ENCODE measurements at places on chromosomes 16 and 17.
A peak's percentile ranks its signal among the peaks of the same experiment; 100 is the strongest.

DNA sequence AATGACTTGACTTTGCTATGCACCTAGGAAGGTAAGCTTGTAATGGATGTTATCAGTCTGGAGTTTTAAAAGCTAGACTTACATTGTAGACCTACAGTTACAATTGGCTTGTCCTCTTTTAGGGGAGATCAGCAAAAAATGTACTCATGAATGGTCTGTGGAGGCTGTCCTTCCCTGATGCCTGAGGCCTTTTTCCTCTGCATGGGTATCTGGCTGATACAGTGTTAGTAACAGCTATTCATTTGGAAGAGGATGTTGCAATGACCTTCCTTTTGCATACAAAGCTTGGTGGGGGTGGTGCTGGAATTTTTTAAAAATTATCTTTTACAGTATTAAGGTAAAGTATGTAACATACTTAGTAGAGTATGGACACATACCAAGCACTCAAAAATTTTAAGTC is 525.5 kb downstream of the KIF2B start:
- DNase-seq: no peak

DNA sequence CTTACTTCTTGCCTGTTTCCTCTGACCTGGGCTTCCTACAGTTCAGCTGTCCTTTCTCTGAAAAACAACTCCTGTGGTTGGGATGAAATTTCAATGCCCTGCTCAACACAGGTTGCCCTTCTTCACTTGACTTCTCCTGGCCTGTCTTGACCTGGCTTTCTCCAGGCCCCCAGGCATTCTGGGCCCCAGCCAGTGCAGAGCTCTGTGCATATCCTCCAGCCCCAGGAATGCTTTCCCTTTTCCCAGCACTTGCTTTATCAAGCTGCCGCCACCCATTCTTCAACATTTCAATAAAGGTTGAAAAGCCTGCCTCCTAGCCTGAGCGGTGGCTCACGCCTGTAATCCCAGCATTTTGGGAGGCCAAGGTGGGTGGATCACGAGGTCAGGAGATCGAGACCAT is 10.8 kb downstream of the ODAD4 start:
- DNase-seq: no peak

DNA sequence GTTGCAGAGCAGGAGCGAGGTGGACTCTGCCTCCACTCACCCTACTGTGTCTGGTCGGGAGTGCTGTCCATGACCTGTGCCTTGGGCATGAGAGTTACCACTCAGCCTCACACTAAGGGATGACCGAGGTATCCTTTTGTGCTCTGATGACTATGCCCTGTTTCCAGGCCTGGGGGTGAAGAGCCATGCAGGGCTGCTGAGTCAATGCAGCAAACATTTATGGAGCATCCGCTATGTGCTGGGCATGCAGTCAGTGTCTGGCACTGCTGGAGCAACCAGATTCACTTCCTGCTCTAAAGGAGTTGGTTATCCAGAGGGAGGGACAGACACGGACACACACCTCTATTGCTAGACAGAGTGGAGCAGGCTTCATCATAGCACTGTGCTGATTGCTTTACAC is 7.6 kb upstream of the HNF1B start:
- DNase-seq: peak; percentile 51

DNA sequence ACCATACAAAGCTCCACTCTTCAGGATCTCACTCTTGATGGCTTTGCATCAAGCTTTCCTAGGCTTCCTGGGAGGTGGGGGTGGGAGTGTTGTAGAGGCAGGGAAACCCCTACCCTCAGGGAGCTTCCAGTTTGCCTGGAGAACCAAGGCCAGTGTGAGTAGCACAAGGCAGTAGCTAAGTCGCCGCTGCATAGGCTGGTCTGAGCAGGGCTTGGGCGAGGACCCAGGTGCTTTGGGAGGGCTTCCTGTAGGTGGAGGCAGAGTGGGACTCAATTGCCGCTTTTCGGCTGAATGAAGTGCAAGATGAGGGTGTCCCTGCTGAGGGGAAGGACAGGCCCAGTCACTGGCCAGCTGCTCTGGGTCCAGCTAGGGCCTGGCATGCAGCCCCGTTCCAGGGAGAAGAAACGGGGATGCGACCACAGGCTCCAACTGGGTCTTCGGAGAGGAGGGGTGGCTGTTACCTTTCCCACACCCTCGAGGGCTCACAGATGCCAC is 3.9 kb downstream of the CD79B start:
- DNase-seq: no peak

GRCh38 chr17:45070001-45070400 is 8.9 kb downstream of the NMT1 start:
- DNase-seq: no peak

DNA sequence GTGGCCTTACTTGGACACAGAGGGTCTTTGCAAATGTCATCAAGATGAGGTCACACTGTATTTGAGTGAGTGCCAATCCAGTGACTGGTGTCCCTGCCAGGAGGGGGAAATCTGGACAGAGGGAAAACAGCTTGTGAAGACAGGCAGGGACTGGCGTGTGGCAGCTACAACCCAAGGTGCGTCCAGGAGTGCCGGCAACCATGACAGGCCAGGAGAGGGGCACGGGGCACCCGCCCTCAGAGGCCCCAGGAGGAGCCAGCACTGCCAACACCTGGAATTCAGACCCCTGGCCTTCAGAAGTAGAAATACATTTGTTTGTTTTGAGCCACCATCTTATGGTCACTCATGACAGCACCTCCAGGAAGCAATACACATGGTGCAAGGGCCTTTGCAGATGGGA is 225.7 kb downstream of the CPPED1 start:
- DNase-seq: no peak
